ENCODE measurements at places on chromosomes 7 and 10.

GRCh38 chr10:129525401-129525801 lies 58.4 kb downstream of the MGMT start:
- DNase-seq, result peak; percentile 33

DNA sequence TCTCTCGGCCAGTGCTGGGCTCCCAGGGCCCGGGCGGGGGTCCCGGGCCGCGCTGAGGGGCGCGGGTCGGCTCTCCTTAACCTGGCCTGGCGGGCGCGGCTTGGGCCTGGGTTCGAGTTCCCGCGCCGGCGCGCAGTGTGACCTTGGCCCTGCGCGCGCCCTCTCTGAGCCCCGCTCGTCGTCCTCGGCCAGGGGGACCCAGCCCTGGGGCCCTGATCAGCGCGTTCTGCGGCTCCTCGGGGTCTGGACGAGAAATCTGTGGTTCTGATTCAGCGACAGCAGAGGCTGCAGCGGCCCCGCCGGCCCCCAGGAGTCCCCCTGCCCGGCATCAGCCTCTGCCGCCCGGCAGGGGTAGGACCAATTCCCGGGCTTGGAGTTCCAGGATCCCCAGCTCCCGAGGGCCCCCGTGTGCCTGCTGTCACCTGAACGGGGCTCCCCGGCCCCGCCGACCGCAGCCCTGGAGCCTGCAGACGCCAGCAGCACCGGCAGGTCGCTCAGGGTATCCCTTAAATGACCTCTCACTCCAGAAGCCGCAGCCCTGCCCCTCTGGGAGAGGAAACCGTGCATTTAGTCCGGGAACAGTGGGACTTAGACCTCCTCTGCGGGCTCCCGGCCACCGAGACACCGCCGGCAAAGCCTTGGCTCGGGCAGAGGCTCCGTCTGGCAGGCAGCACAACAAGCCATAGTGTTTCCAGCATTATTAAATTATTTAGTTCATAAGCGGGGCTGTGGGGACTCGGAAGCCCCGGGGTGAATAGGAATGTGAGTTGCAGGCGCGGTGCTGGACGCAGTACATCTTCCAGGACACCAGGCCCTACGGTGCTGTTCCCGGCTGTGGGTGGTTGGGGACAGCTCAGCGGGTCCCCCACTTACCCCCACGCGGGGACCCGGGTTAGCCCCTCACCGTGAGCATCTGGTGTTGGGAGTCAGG lies 572 bp downstream of the CHST12 start:
- DNase-seq, result no peak

GRCh38 chr7:92968502-92968901 lies 132.1 kb upstream of the CDK6 start:
- peak; percentile 33 for DNase-seq

GRCh38 chr7:22799633-22800032 lies 23.0 kb downstream of the TOMM7 start:
- DNase-seq, result no peak

DNA sequence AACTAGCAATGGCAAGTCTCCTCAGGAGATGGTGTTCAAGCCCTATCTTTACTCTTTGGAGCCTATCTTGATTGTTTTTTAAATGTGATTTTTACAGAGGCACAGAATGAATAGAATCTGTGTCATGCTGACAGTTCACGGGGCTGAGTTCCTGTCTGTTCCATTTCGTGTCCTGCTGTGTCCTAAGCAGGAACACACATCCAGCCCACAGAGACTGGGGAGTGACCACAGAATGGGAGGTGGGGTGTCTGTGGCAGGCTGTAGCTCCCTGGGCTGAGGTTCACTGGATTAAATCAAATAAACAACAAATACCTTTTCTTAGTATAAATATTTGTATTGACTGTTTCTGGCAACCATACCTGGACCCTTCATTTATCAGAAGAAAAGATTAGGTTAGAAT lies 73.4 kb upstream of the CARD11 start:
- DNase-seq, result no peak

GRCh38 chr7:14197280-14197679 lies 207.8 kb upstream of the ETV1 start:
- DNase-seq, result no peak

DNA sequence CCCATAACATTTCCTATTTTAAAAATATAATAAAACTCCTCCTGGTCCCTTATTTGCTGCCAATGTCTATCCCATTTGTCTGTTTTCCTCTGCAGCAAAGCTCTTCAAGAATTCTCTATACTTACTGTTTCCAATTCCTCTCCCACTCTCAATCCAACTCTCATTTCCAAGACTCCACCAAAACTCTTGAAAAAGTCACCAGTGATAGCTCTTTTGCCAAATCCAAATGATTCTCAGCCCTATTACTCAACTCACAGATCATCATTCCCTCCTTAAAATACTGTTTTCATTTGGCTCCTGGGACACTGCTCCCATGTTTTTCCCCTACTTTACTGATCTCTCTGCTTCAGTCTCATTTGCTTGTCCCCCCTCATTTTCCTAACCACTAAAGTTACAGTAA lies 139.4 kb downstream of the HIBADH start:
- DNase-seq, result no peak

DNA sequence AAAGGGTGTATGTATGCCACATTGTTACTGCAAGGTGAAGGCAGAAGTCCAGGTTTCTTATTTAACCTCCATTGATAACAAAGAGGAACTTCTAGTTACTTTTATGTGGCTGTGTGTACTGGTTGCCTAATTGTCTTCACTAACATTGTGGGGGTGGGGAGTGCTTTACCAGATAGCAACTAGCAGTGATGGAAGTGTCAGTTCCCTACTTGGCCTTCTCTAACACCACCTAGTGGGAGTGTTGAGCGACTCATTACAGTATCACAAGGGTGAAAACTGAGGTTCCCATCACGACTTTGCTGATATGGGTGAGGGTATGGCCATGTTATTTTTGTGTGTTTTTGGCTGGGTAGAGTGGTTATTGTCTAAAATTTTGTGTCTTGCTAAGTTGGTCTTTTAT lies 274.4 kb downstream of the THSD7A start:
- no peak for DNase-seq

DNA sequence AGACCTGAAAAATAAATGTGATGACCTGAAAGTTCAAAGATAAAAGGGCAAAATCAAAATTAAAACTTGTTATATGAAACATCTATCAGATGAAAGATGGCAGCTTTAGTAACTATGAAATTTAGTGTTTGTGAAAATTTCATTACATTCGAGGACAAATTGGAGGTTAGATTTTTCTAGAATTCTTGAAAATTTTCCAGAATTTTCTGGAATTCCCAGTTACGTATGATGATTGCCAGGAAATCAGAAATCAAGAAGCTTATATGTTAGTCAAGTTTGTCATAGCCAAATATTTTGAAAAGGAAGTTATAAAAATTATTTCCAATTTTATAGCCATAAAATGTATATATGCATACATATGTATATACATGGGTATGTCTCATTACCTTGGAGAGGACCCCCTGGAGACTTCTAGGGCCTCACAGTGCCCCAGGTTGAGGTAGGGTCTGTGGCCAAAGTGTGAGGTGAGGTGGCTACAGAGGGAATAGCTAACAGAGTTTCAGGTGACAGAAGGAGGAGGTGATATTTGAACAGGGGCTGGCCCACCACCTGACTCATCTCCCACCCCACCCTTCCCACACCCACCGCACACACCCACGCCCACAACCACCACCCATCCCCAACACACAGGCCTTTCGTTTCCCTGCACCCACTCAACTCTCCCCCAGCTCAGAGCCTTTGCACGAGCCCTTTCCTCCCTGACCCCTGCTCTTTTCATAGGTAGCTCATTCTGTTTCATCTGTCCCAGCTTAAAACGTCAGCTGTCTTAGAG lies 21.5 kb downstream of the C10orf105 start:
- DNase-seq, result no peak

- peak; percentile 13 for DNase-seq
These were observed 10.3 kb downstream of the CRHR2 start for GRCh38 chr7:30671793-30672465.

DNA sequence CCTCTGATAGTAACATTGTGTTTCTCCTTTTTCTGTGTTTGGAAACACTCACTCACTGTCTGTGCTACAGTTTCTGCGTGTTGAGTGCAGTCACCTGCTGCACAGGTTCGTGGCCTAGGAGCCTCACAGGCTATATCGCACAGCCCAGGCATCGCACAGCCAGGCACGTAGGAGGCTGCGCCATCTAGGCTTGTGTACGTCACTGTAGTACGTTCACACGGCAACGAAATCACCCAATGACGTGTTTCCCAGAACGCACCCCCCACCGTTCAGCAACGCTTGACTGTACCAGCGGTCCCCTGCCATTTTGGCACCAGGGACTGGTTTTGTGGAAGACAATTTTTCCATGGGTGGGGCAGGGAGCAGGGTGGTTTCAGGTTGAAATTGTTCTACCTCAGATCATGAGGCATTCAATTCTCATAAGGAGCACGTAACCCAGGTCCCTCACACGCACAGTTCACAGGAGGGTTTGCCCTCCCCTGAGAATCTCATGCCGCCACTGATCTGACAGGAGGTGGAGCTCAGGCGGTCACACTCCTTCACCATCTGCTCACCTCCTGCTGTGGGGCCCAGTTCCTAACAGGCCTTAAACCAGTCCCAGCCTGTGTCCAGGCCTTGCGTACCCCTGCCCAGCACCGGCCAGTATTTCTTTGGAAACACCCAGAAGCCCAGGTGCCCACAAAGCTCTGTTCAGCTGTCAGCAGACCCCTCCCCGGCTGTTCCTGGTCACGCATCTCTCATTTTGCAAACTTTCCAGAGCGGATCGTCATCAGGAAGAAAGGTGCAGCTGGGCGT lies 23.2 kb upstream of the PRKAR1B start:
- DNase-seq, result no peak

DNA sequence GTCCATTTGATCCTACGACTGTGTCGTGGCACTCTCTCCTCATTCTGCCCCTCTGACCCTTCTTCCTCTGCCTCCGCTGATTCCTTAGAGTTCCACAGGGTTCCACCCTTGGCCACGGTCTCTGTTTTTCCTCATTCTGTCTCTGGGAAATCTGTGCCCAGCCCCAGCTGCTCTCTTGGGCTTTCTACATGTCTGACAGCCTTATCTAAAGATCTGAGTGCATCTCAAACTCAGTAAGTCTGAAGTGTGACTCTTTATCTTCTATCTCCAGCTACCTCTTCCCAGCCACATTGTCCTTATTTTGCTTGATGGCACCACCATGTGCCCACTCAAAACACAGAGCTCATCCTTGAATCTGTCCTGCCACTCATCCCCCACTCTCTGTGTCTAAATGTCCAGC lies 62.1 kb upstream of the AQP1 start:
- no peak for DNase-seq

DNA sequence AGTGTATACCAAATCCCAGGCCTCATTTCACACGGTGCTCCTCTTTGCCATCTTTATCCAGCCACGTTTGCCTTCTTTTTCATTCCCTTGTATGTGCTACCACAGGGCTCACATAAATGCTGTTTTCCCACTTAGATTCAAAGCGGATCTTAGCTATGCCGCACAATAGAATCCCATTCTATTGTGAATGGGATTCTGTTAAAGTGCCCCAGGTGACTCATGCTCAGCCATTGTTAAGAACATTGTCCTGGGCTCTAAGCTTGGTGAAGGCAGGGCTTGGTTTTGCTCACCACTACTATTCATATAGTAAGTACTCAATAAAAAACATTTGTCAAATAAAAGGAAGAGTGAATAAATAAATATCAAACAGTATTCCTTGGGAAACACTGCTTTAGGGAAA lies 72.3 kb upstream of the PHYHIPL start:
- no peak for DNase-seq

DNA sequence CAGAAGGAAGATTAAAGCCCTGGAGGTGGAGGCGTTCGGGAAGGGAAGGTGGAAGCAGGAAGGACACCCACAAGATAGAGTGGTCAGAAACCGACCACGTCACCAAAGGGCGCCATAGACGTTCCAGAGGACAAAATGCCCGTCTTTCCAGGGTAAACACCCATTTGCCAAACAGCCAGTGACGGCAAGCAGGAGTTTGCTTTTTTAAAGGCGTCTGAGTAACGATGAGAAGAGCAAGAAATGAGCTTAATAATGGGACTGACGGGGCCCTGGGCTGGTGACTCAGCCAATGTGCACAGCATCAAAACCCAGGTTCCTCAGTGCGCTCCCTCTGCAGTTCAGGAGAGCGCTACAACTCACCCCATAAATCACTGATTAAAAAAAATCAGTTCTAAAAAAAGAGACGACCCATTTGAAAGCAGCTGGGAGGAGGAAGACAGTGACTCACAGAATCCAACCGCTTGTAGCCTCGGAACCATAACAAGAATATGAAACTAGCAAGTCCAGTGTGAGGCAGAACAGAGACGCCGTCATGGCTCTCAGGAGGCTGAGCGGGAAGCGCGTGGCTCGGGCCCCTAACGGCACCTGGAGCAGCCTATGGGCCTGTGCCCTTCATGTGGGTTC lies 5.9 kb downstream of the DIP2C start:
- peak; percentile 58 for DNase-seq

DNA sequence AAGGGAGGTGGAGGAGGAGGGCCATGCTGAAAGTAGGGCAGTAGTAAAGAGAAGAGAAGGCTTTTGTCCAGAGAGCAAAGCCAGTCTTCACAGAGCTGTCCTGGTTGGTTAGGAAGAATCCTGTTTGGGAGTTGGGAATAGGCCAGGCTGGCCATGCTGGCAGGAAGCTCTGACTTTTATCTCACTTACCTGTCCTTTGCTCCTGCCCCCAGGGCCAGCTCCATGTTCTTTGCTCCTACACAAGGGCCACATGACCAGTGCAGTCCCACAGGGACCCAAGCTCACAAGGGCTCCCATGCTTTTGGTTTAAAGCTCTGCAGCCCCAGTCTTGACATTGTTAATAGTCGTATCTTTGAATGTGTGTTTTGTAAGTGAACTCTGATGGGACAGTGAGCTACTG lies 161.6 kb upstream of the KMT2E start:
- DNase-seq, result no peak

DNA sequence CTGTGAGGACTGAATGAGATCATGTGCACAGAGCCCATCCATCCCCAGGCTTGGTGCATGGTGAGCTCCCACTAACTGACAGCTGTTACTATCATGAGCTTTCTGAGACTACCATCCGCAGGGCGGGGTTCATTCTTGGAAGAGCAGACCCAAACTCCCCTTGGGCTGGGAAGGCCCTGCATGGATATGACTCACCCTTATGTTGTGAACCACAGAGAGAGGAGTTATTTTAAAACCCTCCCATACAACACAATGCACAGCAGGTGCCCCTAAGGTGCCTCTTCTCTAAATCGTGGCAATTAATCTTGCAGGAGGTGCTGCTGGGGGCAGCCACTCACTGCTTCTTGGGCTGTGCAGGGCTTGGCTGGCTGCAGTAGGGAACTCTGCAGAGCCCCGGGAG lies 219.1 kb downstream of the GFRA1 start:
- no peak for DNase-seq

- DNase-seq, result no peak
These were observed 52.7 kb upstream of the SLC29A3 start for GRCh38 chr10:71266147-71266917.

GRCh38 chr10:114545819-114546218 lies 112.3 kb downstream of the ABLIM1 start:
- DNase-seq, result no peak

- DNase-seq, result no peak
These were observed 26.0 kb downstream of the RBM17 start for GRCh38 chr10:6114805-6115341.

GRCh38 chr10:100045592-100045991 lies 35.8 kb upstream of the DNMBP start:
- no peak for DNase-seq

GRCh38 chr7:152451356-152451755 lies 15.6 kb upstream of the KMT2C start:
- DNase-seq, result no peak

Measured in keratinocyte (primary cell).